NAMALWA (cell line): ENCODE measurements at places on chromosomes 4 and X.

DNA sequence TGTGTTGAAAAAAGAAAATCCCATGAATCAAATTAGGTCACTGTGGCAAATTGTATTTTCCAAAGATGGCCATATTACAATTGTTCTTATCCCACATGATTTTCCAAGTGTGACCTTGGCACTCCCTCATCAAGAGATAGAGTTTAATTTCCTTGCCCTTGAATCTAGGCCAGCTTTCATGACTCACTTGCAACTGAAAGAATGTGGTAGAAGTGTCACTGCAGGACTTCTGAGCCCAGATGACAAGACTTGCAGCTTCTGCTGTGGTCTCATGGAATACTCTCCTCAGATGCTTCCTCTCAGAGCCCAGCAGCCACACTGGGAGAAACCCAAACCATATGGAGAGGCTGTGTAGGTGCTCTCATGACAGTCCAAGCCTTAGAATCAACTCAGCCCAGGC, 139.0 kb downstream of the ADAMTS3 start:
- DNase-seq, result no peak

- DNase-seq, result no peak
Measured at GRCh38 chr4:140047017-140047640, 106.9 kb downstream of the MAML3 start.

- no peak for DNase-seq
Measured at GRCh38 chrX:43964936-43965335, 8.3 kb downstream of the NDP start.

- peak; percentile 41 for DNase-seq
Measured at GRCh38 chrX:386239-386767, 404 bp downstream of the PPP2R3B start.

DNA sequence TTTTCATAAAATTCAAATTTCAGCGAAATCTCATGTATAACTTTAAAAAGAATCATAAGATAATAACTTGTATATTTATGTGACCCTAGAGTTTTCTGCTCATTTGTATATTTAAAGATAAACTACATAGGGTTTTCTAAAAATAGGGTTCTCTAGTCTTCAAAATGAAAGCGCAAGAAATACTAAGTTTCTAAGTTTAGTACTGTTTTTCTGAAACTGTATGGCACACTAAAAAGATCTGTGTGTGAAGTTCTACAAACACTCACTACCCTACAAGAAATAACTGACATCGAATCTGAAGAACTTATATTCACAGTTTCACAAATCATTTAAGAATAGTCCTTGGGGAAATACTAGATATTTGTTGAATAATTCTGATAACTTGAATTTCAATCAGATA, 38.7 kb upstream of the NDST4 start:
- no peak for DNase-seq

DNA sequence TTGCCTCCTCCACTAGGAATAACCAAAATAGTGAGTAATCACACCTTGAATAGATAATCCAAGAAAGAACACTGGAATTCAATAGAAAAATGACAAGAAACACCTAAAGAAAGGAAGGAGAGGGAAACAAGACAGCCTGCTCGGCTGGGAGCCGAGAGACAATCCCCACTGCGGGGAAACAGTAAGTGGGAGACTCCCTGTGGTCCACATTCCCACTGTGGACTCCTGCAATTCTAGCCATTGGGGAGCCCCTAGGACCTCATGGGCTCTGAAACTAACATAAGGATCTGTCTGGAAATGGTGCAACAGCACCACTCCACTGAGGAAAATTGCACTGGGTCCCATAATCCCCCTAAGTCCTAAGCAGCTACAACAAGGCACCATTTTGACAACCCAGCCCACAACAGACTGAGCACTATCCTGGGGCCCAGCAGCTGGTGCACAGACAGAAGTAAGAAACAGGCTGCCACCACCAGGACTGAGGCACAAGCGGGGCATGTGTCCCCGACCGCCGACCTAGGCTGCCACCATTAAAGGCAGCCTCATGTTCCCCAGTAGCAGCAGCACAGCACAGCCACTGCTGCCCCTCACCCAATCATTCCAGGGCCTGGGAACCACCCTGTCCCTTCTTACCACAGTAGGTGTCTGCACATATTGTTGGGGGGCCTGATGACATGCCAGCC, 14.2 kb downstream of the LRBA start:
- DNase-seq, result no peak

DNA sequence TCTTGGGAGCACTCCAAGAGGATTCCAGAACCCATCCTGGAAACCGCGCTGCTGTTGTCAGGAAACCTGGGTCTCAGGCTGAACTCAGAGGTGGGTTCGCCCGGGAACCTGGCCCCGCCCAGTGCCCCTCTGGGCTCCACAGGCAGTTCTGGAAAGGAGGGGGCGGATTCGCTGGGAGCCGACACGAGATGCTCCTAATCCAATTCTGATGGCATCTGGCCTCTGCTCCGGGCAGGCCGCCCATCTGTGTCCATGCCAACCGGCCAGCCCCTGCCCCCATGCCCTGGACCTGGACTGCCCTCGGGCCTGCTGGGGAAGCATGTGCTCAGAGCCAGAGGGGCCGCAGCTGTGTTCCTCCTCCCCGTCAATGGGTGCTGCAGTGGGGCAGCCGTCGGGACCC, 21.0 kb downstream of the ATP2B3 start:
- DNase-seq, result no peak

- no peak for DNase-seq
Measured at GRCh38 chr4:94516999-94517398, 65.3 kb downstream of the PDLIM5 start.

DNA sequence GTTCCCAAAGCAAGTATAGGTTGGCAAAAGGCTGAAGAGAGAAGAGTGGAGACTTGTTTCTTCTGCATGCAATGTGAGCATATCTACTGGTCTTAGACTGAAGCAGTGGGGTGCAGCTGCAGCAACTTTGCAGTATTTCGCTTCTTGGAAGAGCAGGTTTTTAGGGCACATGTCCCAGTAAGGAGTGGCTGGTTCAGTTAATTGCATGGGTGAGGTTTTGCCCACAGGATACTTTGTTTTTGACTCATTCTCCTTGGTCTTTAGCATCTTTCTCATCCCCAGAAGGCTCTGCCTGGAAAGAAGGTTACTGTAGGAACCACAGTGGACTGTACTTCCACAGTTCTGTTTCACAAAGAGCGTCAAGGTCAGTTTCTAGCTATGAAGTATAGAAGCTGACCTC, 68.0 kb upstream of the NR3C2 start:
- no peak for DNase-seq

DNA sequence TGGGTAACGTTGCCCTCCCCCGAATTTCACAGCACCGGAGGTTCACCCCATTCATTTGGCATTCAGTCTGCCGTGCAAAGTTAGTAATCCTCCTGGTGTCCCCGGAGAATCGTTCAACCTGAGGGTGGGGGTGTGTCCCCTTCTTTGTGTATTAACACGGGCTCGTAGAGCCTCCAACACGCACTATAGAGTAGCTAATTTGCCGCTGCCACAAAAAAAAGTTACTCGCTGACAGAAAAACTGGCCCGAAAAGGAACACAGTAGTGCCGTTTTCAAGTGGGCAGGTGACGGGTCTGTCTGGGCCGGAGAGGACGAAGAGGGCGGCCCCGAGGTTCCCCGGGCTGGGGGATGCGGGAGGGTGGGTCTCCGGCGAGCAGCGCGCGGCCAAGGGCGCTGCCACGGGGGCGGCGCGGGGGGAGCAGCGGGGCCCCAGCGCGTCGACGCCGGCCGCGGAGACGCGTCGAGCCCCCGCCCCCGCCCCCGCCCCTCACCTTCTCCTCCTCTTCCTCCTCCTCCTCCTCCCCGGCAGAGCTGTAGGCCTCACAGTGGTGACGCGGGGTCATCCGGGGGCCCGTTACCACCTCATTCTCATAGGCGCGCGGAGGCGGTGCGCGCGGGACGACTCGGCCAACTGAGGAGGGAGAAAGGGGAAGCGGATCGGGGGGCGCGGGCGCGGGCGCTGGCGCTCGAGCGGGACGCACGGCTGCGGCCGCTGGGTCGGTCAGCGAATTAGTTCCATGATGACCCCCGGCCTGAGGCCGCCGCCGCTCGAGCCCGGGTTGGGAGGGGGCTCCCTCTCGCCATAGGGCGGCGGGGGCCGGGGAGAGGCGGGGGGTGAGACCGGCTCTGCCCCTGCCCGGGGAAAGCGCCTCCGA, 571 bp downstream of the CCNI start:
- peak; percentile 89 for DNase-seq

GRCh38 chr4:23382879-23383278, 507.0 kb downstream of the PPARGC1A start:
- DNase-seq, result no peak

- no peak for DNase-seq
Measured at GRCh38 chrX:45191383-45191782, 9.3 kb downstream of the DIPK2B start.

- DNase-seq, result no peak
Measured at GRCh38 chrX:142156567-142156966, 48.5 kb downstream of the MAGEC2 start.

GRCh38 chr4:176825586-176825985, 32.9 kb upstream of the VEGFC start:
- no peak for DNase-seq

- DNase-seq, result no peak
Measured at GRCh38 chr4:152941411-152941810, 5.3 kb downstream of the FHDC1 start.

DNA sequence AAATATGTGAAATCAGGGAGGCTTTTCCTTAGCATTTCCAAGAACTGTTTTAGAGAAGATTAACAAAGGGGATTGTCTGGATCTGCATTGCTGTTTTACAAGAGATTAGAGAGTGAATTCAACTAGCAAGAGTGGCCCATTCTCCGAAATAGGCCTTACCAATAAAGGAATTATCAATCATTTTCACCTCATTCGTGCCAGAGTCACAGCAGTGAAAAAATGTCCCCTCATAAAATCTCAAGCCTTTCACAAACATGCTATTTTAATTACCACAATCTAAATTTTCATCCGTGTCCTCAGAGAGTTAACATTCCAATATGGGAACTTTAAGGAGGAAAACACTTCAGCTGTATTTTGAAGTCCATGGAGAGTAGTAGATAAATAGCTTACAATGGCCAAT, 979.6 kb downstream of the RPA4 start:
- DNase-seq, result no peak

- no peak for DNase-seq
Measured at GRCh38 chrX:123277347-123277746, 93.3 kb downstream of the GRIA3 start.

DNA sequence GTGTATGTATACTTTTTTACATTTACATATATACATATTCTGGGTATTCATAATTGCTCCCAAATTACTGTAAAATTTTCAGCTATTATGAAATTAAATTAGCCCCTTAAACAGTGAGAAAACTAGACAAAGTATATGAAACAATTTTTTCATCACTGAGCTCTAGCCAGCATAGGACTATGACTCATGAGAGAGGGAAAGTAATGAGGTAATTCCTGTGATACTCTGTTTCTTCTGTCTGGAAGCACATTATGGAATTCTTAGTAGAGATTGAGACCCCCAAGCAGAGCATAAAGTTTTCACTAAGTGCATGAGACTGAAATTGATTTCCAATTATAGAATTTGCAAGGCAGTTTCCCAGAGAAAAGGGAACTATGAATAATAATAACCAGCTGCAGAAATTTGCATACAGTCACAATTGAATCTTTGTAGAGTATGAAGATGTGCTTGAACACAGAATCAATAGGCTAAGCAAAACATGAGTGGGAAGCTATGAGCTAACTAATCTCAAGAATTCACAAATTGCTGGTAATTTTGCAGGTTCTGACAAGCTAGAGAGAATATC, 779.3 kb downstream of the ARAP2 start:
- no peak for DNase-seq

DNA sequence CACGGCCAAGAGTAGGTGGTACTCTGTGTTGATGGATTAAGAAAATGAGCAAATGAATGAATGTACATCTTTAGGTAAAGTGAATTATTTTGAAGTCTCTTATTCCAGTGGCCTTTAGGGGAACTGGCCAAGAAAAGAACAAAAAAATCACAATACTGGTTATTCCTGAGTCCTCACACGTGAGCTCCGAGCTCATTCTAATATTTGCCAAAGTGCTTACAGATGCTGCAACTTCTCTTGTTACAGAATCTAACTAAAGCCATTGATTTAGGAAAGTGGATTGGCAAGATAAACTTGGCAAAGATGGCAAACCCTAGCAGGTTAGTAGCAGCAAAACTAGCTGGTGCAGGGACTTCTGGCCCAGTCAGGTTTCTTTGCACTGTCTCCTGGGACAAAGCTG, 37.6 kb downstream of the IDS start:
- DNase-seq, result no peak

DNA sequence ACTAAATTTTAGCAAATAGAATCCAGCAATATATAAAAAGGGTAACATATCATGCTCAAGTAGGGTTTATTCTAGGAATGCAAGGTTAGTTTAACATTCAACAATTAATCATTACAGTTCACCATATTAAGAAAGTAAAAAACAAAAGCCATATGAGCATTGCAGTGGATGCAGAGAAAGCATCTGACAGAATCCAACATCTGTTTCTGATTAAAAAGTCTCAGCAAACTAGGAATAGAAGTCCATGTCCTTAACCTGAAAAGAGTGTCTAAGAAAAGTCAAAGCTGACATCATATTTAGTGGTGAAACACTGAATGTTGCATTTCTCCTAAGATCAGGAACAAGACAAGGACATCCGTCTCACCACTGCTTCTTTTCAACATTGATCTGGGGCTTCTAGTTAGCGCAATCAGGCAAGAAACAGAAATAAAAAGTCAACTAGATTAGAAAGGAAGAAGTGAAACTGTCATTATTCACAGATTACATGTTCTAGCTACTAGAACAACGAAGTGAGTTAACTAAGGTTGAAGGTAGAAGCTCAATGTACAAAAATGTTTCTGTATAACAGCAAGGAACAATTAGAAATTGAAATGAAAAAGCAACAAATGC, 49.3 kb downstream of the MRPL1 start:
- DNase-seq, result no peak

DNA sequence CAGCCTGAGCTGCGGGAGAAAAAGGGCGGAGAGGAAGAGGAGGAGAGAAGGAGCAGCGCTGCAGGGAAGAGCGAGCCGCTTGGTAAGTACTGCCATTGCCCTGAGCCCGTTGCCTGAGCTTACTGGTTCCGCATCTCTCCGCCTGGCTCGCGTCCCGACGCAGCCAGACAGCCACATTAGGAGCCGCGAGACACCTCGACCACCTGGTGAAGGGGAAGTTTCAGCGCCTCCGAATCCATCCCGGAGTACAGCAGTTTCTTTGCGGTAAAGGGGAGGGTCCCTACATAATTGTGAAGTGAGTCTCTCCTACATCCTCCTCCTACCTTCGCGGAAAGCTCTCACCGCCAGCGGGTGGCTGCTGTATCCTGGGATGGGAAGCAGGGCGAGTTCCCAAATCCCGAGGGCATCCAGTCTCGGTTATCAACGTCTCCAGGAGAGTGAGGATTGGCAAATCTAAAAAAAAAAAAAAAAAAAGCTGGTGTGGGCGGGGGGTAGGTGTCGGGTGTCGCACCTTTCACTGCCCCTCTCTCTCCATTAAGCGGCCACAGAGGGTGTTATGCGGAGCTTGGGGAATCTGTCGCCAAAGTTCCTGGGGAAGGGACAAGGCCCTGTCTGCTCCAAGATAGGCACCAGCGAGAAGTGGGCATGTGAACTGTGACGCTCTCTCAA, 7.9 kb downstream of the TBX22 start:
- DNase-seq, result no peak

GRCh38 chrX:63720293-63720692, 64.7 kb downstream of the ARHGEF9 start:
- no peak for DNase-seq
